ENCODE measurements at places on chromosomes 7 and 10.

DNA sequence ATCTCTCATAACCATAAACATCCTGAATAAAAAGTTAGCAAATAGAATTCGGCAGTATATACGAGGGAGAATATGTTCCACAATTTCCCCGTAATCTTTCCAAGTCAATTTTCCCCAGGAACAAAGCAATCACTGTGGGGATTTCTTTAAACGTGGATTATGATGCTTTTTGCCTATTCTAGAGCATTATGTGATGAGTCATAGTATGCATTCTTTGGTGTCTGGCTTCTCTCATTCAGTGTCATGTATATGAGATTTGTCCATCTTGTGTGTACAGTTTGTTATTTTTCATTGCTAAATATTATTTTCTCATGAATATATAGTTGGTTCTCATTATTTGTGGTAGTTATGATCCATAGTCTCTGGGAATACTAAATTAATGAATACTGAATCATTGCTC lies 9.9 kb upstream of the OR9A4 start:
- DNase-seq = no peak

- DNase-seq = no peak
These were observed 24.4 kb upstream of the GIMAP2 start for GRCh38 chr7:150660939-150661613.

DNA sequence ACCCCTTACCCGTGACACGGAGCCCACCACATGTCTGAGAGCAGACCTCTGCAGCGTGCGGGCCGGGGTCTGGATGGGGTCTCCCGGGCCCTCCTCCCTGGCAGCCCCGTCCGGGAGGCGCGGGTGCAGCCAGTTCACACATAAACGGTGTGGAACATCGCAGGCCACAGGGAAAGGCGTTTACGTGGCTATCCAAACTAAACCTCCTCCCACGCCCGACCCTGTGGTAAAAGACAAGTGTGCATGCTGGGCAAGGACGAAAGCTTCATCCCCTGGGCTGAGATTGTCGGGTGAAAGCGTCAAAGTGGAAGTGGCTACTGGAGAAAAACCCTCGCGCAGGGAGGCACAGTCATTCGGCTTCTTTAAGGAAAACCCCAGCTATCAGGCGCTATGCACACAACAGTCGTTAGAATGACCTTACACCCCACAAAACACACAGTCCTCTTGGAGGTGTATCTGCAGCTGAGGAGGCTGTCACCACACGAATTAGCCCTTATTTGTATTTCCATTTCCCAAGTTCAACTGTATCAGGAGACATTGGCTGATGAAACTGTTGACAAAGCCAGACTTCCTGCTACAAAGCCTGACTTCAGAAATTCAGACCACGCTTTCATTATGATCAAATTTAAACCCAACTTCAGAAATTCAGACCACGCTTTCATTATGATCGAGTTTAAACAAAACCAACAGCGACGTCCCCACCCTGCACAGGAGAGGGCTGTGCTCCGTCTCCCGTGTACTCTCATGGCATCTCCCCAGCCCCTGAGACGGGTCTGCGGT lies 15.3 kb downstream of the GPER1 start:
- DNase-seq = no peak

DNA sequence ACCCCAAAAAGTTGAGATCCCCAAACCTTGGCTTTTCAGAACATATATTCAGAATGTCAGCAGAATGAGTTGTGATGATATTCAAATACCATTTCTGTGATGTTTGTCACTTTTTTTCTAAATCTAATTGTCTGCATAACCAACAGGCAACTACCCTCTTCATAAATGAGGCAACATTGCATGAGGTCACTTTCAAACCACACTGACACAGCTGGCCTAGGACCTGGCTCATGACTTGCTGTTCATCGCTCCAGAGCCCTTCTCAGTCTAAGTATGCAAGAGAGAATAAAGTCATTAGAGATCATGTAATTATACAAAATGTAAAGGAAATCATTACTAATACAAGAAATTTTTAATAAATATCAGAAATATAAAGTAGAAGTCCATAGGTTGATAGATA lies 681.9 kb downstream of the GRM8 start:
- no peak for DNase-seq

GRCh38 chr10:124802313-124802675 lies 675 bp downstream of the ABRAXAS2 start:
- DNase-seq = no peak

GRCh38 chr10:132096223-132096622 lies 30.5 kb downstream of the JAKMIP3 start:
- no peak for DNase-seq

DNA sequence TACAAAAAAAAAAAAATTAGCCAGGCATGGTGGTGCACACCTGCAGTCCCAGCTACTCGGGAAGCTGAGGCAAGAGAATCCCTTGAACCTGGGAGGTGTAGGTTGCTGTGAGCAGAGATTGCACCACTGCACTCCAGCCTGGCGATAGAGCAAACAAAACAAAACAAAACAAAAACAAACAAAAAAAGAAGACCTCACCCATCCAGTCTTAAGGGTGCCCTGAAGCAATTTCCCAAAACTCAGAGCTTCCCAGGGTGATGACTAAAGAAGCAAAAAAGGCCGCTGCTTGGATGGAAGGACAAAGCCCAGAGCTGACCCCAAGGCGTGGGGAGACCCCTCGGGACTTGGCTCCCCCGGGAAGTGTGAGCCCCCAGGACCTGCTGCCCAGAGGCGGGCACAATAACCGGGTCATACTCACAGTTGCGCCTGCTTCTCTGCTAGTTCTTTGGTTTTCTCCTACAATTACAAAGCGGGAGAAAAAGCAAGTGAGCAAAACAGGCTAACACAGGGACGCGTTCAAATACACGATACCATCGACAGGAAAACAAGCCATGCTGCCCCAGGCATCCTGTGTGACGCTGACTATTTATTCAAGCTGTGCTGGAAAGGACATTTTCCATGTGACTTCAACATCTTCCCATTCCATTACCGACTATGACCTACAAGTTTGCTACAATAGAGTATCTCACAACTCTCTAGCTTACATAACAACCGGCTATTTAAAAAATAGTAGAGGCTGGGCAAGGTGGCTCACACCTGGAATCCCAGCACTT lies 29.9 kb downstream of the PAPOLB start:
- DNase-seq = no peak

DNA sequence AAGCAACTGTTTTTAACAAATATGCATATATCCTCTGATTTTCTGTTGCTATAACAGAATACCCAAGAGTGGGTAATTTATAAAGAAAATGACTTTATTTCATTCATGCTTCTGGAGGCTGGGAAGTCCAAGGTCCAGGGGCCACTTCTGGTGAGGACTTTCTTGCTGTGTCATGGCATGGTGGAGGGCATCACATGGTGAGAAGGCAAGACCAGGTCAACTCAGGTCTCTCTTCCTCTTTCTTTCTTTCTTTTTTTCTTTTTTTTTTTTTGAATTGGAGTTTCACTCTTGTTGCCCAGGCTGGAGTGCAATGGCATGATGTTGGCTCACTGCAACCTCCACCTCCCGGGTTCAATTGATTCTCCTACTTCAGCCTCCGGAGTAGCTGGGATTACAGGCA lies 303.0 kb upstream of the C7orf33 start:
- DNase-seq = no peak

DNA sequence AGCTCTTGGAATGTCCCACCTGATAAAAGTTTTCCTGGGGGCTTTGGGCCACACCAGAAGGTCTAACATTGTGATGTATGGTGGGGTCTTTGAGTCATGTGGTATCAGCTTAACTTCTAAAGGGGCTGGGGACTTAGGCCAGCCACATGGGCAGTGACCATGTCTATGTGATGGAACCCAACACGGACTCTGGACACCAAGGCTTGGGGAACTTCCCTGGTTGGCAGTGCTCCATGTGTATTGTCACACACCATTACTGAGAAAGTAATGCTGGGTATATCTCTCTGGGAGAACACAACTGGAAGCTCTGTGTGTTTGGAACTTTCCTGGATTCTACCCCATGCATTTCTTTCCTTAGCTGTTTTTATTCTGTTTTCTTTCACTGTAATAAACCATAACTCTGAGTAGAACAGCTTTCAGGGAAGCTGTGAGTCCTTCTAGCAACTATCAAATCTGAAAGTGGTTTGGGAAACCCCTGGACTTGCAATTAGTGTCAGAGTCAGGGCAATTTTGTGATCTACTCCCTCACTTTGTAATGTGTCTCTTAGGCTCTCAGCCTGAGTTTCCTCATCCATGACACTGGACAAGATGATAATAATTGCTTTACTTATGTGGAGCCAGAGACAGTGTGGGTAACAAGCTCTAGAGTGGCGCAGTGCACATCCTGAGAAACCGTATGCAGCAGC lies 28.4 kb upstream of the AGK start:
- no peak for DNase-seq

DNA sequence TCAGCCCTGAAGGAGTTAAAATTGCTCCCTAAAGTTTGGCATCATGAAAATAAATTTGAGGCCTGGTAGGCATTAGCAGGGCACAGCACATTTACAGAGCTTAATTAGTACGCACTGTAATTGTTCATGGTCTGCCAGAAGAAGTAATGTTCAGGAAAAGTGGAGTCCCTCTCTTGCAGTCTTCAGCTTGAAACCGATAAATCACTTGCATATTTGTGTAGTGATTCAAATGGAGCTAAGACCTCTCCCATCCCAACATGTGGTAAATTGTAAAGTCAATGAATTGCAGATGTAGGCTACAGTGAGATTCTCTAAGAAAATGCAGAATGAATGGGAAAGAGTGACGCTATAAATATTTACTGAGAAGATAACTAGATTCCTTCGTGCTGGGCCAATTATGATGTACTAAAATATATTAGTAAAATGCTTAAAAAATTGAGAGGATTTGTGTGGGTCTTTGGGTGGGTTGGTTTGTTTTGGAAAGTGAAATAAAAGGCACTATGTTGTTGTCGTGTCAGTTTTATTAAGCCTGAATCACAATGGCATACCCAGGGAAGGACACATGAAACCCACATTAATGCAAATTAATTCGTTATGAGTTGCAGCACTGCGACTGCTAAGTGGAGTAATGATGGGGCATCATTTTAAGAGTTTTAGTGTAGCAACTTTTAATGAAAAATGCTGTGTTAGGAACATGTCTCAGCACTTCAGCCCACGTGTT lies 8.4 kb downstream of the TCF7L2 start:
- DNase-seq = no peak

GRCh38 chr10:127648885-127649284 lies 88.1 kb upstream of the FOXI2 start:
- DNase-seq = no peak
